Cardiac septum (tissue), 1 donor: ENCODE measurements at places on chromosomes 1 and 21. TPM values are rescaled to one million over a fixed set of nuclear protein-coding genes. Genes with fewer than 3 reads are reported as not detected.
A peak's percentile ranks its signal among the peaks of the same experiment; 100 is the strongest.

GRCh38 chr1:214967865-214968575 lies 114.5 kb upstream of the KCNK2 start:
- DNase-seq, result no peak

DNA sequence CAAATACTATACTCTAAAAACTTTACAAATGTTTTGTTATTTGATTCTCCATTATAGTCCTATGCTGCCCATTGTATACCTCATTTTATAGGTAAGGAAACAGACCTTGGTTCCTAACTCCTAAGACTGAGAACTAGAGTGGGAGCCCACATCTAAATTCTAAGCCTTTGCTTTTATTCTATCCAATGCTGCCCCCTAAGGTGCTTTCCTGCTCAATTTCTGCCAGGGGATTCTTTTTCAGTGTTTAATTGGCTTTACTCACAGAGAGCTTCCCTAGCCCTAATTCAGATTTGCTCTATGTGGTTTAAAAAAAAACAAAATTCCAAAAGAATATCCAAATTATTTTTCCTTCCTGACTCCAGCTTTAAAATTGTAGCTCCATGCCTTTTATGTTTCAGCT lies 64.5 kb downstream of the KIF14 start:
- DNase-seq, result no peak

DNA sequence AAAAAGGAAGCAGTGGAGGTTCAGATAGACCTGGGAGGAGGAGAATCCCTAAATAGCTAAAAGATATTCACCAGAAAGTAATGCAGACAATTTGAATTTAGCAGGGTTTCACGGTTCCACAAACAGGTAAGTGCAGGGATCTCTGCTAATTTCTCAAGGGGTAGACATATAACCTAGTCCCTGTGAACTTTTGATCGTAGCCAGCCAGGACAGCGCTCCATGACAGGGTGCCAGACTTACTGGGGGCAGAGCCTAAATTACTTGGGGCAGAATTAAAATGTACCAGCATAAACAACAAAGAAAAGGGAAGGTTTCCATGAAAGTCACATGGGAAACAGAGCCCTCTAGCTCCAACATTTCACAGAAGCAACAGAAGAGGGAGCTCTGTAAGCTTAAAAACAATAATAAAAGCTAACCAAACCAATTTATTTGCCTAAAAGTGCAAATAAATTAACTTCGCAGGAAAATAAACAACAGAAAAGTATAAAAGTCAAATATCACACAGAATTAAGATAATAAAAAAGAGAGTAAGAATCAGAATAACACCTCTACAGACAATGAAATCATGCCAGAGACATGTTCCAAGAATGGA lies 198.3 kb downstream of the DUSP10 start:
- DNase-seq, result no peak

DNA sequence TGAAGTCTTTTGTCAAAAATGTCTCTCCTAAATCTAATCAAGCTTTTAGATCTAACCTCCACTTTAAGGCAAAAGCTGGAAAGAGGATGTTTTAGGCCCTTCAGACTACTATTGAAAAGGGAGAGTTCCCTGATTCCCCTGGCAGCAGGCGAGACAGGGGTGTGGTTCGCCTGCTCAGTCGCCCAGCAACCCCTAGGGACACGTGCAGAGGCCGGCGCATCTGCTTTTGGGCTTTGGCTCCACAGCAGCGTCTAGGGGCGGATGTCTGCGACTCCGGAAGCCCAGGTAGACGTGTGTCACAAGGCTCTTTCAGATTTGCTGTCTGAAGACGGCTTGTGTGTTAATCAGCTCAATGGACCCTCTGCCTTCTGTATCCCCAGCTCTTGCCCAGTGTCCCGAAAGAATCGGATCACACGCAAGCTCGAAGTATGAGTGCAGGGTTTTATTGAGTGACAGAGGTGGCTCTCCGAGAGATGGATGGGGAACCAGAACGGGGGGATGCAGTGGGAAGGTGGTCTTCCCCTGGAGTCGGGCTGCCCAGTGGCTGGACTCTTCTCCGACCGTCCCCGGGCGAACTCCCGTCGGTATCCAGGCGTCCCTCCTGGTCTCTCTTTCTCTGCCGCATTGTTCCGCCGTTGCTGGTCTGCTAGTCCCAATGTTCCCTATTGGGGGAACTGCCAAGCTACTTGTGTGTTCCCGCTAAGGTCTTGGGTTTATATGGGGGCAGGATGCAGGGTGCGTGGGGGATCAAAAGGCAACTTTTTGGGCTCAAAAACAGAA lies 45.5 kb downstream of the OLFML2B start:
- no peak for DNase-seq

DNA sequence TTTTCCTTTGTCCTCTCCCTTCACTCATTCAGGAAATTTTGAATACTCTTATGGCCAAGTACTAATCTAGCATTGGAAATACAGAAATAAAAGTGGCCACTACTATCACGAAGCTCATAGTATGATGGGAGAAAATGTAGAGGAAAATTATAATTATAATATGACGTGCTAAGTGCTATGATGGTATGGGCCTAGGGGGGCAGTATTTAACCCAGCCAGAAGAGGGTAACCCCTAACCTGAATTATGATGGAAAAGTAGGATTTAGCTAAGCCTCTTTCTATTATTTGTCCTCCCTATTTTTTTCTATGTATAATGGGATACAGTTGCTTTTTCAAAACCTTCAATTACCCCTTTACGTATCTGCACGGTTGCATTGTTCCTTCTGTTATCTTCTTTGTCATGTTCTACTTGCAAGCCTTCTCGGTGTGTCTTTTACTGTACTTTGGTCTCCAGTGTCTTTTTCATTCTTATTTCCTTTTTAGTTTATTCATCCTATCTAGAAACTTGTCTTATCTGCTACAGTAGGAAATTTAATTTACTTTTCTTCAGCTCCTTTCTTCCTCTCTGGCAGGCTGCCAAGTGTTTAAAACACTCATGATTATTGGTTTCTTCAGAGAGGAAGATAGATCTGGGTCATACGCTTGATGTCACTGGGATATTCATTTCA lies 88.8 kb upstream of the GPR52 start:
- DNase-seq, result no peak

DNA sequence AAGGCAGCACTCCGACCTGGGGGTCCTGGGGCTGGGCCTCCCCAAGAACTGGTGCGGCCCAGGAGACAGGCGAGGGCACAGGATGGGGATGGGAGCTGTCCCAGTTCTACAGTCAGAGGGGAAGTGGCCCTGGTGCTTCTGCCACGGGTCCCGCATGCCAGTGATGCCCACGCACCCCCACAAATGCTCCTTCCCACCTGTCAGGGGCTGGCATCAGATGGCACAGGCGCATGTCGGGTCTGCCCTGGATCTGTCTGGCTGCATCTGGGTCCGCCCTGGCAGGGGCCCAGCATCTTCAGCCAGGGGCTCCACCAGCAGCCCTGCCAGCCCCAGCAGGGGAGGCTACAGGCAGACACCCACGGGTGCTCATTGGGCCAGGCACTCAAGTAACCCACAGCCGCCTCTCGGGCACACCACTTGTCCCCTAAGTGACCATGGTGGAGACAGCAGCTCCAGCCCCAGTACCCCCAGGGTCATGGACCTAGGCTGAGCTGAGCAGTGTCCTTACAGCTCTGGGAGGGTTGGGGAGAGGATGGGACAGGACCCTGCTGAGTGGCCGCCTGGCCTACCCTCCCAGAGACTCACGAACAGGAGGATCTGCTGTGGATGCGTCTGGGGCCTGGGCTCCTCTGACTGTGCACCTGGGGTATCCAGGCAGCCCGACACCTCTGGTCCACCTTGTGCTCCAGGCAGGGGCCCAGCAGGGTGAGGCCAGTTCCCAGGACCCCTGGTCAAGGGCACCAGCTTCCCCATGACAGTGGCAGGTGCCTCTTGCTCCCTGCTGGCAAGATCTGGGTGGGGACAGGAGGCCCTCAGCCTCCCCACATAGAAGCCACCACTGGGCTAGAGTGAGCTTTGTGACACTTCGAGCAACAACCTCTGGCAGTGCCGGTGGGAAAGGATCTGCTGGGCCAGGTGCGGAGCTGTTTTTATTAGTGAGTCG lies 5.4 kb downstream of the SMIM1 start:
- DNase-seq, result peak; percentile 73

- no peak for DNase-seq
Observed at GRCh38 chr1:195721210-195721971, 886.8 kb downstream of the KCNT2 start.

- DNase-seq, result no peak
Observed at GRCh38 chr1:205840146-205840923, 9.6 kb downstream of the PM20D1 start.

GRCh38 chr1:107871259-107871658 lies 93.7 kb downstream of the VAV3 start:
- DNase-seq, result no peak

- DNase-seq, result no peak
Observed at GRCh38 chr1:174074757-174075156, 52.6 kb upstream of the RC3H1 start.

DNA sequence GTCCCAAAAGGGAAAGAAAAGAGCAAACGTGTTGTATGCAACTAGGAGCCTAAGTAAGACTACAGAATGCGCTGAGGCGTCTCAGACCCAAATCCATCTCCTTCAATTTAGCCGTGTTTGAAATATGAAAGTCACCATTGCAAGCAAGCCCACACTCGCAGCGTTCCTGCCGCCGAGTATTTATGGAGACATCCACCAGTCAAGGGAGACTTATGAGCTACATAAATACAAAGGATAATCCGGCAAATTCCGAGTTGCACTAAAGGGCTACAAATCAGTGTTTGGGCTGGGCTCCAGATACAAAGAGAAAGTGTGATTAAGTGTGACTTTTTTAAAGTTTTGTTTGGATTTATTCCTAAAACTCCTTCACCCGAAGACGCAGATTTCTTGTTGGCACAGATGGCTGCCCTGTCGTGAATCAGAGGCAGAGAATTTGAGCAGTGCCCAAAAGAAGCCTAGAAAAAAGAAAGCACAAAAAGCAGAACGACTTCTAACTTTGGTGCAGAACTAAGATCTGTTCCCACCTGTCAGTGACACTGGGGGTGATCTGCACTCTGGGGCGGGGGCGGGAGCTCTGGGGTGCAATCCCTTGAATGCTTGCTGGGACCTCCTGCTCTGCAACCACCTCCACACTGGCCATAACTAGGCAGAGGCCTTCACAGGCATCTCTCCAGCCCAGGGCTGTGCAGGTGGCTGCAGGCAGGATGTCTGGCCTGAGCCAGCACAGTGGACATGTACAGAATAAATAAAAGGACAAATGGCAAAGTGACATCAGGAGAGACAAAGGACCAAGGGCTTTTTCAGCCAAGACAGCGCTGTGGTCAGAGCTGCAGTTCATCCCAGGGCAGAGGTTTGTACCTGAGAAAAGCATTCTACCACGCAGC lies 489.7 kb downstream of the NPHP4 start:
- DNase-seq, result no peak

GRCh38 chr1:22450351-22451021 lies 1.2 kb upstream of the ZBTB40 start:
- no peak for DNase-seq

- no peak for DNase-seq
Observed at GRCh38 chr1:102961549-102961948, 146.8 kb downstream of the COL11A1 start.

GRCh38 chr1:15011160-15011559 lies 142.4 kb upstream of the TMEM51 start:
- no peak for DNase-seq

- DNase-seq, result no peak
Observed at GRCh38 chr1:202673531-202673930, 36.7 kb downstream of the SYT2 start.

DNA sequence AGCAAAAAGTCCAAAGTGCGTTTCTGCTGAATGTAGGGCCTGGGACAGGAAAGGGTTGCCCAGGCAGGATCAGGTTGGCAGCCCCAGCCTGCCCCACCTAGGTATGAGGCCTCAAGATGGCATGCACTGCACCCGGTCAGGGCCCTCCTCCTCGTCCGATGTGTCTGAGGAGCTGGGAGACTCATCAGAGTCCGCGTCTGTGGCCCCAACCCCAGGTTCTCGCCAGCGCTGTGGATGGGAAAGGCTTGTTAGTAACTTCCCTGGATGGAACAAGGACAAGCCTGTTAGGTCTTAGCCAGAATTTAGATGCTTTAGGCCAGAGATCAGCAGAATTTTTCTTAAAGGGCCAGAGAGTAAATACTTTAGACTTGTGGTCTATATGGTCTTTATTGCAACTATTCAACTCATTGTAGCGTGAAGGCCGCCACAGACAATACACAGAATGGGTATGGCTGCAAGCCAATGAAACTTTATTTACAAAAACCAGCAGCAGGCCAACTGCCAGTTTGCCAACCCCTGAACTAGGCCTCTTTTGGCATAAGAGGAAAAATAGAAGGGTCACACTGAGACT lies 12.4 kb downstream of the PEA15 start:
- no peak for DNase-seq

- DNase-seq, result no peak
Observed at GRCh38 chr1:65953170-65953569, 160.5 kb downstream of the PDE4B start.

DNA sequence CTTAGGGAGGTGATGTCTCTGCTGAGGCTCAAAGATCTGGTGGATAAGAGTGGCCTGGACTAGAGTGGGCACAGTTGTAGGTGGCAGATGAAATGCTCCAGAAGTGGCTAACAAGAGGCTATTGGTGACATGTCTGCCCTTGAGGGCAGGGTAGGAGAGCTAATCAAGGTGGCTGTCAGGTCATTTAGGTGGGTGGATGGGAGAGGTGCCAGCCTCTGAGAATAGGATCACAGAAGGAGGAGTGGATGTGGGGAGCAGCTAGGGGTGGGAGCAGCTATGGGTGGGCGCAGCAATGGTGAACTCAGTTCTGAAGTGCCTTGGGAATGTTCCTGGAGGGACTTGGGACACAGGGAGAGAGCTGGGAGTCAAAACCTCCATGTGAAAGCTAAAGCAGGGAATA lies 142.0 kb upstream of the GRIK3 start:
- DNase-seq, result no peak

DNA sequence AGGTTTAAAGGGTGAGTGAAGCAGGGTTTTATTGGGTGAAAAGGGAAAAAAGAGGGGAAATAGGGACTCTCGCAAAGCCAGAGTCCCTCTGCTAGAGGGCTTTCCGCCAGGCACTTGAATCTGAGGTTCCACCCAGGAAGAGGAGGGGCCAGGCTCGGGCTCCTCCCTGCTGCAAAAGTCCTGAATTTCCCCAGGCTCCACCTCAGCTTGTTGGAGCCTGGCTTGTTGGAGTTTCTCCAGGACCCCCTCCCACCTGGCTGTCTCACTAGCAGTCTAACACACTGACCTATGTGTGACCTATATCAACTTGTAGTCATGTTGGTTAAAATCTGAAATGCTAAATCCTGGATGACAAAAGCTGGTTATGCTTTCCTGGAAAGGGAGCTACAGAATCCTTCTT lies 25.5 kb downstream of the GBP2 start:
- DNase-seq, result no peak

DNA sequence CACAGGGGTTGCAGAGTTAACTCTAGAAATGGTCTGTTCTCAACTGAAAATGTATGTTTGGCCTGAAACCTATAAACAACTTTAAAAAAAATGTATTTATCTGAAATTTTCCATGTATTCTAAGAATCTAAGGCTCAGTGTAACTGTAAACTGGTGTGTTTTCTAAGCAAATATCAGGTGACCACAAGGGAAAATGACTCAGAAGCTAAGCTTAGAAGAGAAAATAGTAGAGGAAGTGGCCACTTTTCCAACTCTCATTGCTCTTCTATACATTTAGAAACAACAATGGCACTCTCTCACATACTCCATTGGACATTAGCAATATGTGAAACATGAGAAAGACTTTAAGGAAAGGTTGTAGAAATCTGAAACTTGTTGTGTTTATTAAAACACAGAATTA lies 7.5 kb downstream of the TNFSF18 start:
- DNase-seq, result no peak

Gene SYPL2
- total RNA-seq, result 28.9 TPM

Gene KIF17
- total RNA-seq, result 1.5 TPM

Gene AVPR1B
- not detected for total RNA-seq

Gene SPRR1A
- total RNA-seq, result not detected

Gene FABP3
- total RNA-seq, result 3,048 TPM

Gene ITGB2
- total RNA-seq, result 11.5 TPM

Gene ANXA9
- total RNA-seq, result 0.16 TPM

Gene SLC30A2
- 5.0 TPM for total RNA-seq

Gene DISP3
- 0.05 TPM for total RNA-seq
